ENCODE measurements at places on chromosomes 3 and 15.

DNA sequence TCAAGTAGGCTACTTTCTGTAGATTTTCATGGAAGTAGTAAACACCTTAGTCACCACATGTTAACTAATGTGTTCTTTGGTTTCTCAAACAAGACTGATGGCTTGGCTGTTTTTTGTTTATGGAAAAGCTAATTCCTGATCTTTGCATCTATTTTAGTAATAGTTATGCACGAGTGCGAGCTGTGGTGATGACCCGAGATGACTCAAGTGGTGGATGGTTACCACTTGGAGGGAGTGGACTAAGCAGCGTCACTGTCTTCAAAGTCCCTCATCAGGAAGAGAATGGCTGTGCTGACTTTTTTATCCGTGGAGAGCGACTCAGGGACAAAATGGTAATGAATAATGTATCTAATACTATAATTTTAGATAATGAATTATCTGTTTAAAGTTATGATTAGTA is 46.6 kb downstream of the SPRED1 start:
- no peak for DNase-seq

DNA sequence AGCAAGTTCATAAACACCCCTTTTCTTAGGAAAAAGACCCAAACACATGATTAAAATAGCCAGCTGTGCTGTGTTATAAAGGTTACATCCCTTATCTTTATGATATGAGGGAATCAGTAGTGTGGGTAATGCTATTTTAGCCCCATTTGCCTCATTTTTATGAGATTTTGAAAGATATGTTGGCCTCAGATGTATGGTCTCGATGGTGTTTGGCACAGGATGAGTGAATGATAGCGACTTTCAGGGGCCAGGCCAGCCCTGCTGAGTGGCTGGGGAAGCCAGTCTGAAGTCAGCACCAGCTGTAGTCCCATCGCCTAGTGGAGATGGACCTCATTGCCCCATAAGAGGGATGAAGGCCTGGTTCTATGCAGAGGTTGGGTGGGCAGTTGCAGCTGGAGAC is 105.0 kb upstream of the HACD2 start:
- DNase-seq, result no peak

GRCh38 chr3:102643546-102643945 is 208.7 kb downstream of the ZPLD1 start:
- DNase-seq, result no peak

GRCh38 chr3:121155028-121155427 is 247.0 kb downstream of the STXBP5L start:
- DNase-seq, result no peak

- no peak for DNase-seq
Measured at GRCh38 chr3:120472121-120472844, 21.5 kb upstream of the FSTL1 start.

GRCh38 chr15:36844534-36844998 is 255.8 kb downstream of the MEIS2 start:
- DNase-seq, result no peak

DNA sequence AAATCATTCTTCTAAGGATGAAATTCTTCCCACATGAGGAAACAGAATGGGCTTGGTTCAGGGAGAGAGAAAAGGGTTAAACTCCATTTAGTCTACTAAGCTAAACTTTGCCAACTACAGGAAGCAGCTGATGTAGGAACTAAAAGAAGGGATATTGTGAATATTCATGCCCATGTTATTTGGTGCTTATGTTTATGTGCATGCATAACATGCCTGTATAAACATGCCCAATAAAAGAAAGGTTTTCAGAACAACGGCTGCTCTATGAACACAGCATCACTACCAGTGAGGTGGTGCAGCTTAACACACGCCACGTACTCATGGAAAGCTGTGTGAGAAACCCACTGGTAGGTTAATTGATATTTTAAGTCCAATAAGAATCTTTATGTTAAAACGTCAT is 59.4 kb upstream of the VGLL4 start:
- DNase-seq, result no peak

DNA sequence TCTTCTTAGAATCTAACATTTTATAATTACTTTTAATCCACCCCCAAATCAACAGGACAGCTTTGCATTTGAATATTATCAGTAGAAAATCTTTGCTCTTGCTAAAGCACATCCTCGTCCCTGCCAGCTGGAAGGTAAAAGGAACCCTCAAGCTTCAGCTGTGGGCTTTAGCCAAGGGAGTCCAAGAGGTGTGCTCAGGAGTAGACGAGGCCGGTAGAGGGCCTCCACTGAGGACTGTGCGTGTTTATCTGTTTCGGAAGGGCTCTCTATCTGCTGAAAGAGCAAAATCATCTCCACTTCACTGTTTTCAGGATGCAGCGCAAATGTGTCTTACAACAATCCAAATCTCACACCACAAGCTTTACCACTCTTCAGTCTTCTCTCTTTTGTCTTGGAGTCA is 257.4 kb upstream of the IL12A start:
- DNase-seq, result no peak

GRCh38 chr15:70308011-70308734 is 210.5 kb upstream of the TLE3 start:
- DNase-seq, result peak; percentile 57

DNA sequence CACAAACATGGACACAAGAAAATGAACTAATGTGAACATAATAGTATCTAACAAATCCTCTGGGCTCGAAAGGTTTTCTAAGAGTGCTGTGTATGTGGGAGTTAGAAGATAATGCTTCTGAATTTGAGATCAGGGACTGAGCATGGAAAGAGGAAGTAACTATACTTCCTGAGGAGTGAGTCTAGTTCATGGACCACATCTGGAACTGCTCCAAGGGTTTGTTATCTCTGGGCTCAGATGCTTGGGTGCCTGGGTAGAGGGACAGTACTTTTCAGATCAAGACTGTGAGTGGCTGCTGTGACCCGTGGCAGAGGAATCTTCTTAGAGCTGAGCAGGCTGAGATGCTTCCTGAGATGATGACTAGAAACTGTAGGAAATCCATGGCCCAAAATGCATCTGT is 28.5 kb downstream of the TBC1D23 start:
- DNase-seq, result no peak

DNA sequence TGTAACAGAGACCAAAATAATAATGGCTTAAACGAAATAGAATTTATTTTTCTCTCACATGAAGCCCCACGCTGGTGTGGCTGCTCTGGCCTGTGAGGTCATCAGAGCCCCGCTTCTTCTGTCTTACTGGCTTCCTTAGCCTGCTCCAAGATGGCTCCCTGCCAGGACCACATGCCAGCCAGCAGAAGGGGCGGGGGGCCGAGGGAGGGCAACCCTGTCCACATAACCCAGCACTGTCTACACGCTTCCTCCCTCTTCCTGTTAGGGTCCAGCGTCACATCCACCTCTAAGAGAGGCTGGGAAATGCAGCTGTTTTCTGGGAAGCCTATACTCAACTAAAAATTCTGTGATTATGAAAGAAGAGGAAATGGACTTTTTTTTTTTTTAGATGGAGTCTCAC is 107.9 kb upstream of the DLG1 start:
- DNase-seq, result no peak

DNA sequence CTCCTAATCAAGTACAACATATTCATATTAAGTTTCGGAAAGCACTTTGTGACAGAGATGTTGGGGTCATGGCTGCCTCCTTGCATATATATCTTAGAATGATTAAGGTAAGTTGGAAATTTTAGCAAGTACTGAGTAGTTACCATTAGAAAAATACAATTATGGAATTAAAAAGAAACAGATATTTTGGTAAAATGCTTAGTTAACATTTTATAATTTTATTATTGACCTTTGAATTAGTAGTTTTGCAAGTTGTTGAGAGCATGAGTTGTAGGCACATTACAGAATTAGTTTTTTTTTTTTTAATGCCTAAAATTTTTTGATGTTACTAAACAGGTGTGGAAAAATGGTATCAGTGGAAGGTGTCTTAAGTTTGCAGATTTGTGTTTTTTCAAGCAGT is 20.6 kb downstream of the AP4E1 start:
- DNase-seq, result no peak

DNA sequence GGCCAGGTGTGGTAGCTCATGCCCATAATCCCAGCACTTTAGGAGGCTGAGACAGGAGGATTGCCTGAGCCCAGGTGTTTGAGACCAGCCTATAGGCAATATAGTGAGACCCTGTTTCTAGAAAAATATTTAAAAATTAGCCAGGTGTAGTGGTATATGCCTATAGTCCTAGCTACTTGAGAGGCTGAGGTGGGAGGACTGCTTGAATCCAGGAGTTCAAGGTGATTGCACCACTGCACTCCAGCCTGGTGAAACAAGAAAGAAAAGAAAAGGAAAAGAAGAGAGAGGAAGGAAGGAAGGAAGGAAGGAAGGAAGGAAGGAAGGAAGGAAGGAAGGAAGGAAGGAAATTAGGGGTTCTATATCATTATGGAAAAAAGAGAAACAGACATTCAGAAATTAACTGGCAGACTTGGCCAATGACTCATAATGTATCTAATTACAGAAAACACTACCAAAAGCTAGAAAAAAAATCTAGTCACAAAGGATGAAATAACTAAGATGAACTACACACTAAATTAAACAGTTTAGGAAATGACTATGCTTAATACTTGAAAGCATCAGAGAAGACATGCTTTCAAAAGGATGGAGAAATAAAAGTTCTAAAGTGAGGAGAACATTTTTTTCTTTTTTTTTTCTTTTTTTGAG is 45.4 kb upstream of the TERB2 start:
- no peak for DNase-seq

GRCh38 chr15:64693134-64693533 is 82.3 kb downstream of the RBPMS2 start:
- peak; percentile 59 for DNase-seq

DNA sequence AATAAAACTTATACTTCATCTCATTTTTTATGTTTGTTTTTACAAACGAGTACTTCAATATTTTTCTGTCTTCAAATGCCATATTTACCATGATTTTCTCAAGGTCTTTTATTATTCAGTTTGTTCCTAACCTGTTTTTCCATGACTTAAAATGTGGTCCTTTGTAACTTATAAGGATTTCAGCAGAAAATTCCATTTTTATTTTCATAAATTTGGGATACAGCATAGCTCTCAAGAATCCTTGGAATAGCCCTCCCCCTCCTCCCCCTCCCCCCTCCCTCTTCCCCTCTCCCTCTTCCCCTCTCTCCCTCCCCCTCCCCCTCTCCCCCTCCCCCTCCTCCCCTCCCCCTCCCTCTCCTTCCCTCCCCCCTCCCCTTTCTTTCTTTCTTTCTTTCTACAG is 14.9 kb upstream of the STX19 start:
- DNase-seq, result no peak

- DNase-seq, result peak; percentile 37
Measured at GRCh38 chr3:39108200-39108710, 775 bp downstream of the TTC21A start.

DNA sequence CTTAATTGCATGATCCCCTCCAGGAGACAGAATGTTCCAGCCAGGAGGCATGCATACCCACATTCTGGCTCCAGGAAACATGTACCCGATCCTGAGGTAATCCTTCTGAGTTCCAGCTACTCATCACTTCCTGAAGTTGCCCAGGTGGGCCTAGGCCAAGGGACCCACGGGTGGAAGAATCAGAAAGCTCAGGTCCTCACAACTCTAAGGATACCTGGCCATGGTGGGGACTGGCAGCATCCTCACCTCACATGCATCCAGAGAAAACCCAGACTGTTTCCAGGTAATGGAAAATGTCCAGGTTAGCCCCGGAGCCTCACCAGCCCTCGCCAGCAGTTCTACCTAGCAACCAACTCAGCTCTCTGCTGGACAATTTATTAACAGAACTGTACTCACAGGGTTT is 78.2 kb downstream of the DAPK2 start:
- DNase-seq, result no peak

DNA sequence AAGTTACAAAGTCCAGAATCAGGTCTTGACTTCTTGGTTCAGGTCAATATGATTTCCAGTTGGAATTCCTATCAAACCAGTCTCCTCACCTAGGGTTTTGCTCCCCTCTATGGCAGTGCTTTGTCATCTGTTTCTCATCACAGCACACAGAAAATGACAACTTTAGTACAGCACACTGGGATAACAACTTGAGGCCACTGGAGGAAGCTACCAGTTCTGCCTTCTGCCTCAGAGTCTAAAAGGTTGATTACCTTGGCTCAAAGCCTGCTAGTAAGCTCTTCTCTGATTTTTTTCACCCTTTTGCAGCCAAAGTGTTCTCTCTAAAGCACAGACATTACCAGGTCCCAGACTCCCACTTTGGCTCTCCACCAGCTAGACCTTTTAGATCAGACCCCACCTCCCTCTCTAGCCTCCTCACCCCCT is 24.8 kb upstream of the TRIM59 start:
- DNase-seq, result no peak
